NCI-H226 (cell line): ENCODE measurements at places on chromosomes 7 and 10.

- DNase-seq = no peak
These were observed 101.2 kb downstream of the RPS24 start for GRCh38 chr10:78134773-78135306.

DNA sequence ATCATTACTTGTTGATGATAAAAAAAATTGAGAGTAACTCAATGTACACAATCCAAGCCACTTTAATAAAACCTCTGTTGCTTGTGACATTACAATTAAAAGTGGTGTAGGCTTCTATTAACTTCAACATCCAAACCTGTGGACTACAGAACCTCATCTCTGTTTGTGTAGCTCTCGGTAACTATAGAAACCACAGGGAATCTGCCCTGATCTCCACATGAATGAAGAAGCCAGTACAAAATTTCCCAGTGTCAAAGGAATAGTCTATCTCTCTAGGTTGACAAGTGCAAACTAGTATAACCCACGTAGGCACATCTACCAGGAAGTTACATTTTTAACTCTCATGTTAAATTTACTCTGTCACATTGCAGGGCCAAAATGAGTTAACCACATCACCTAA is 204.3 kb downstream of the CHCHD3 start:
- no peak for DNase-seq

- DNase-seq = peak; percentile 57
These were observed 80.4 kb downstream of the ADK start for GRCh38 chr10:74231375-74231774.

GRCh38 chr7:1224086-1224716 is 8.5 kb upstream of the UNCX start:
- DNase-seq = no peak

DNA sequence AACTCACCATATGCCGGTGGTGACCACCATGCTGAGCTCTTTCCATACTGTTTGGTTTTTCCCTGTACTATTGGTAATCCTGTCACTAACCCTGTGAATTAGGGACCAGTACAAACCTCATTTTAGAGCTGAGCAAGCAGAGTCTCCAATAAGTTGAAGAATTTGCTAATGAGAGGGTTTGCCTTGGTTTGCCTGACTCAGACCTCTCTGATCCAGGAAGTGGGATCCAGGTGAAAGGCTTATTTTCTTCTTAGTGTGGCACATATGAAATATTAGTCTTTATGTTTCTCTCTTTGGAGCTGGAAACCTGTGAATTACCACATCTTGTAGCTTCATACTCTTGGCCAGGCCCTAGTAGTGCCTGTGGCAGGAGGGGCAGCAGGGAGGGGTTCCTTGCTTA is 114.1 kb upstream of the IGFBP3 start:
- peak; percentile 1 for DNase-seq

GRCh38 chr10:6868036-6868725 is 288.1 kb upstream of the PRKCQ start:
- DNase-seq = no peak

- DNase-seq = no peak
These were observed 108.3 kb downstream of the CPXM2 start for GRCh38 chr10:123783296-123783695.

DNA sequence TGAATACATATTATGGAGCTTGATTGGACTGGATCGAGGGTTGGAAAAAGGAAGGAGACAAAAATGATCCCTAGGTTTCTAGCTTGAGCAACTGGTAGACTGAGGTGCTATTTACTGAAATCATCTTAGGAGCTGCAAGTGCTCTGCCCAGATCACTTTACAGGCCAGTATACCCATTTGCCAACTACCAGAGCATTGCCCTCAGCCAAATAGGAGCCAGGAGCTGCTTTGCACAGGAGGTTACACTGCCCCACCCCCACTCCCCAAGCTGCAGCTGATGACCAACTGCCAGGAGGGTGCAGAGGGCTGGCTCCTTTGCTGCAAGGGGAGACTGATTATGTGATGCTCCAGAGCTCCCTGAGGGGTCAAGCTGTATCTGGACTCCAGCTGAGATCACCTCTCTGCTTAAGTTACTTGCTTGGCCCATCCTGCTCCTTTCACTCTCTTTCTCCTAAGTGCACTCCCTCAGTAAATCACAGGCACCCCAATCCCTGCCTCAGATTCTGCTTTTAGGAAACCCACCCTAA is 275.4 kb downstream of the ZEB1 start:
- DNase-seq = no peak

DNA sequence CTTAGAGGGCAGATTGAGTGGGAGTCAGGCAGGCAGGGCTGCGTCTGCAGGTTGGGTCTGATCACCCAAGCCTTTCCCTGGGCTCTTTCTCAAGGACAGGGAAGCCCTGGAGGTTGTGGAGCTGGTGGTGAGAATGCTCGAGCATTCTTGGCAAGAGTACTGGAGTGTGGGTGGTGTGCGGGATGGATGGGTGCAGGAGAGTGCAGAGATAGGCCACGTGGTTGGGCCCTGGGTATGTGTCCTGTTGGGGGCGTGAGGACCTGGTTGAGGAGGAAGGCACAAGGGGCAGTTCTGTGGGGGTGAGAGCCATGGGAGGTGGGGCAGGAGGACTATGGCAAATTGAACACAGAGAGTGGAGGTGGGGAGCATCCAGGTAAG is 135.9 kb downstream of the PTPN20 start:
- DNase-seq = no peak

GRCh38 chr10:91198781-91199180 is 21.7 kb upstream of the PCGF5 start:
- peak; percentile 35 for DNase-seq

DNA sequence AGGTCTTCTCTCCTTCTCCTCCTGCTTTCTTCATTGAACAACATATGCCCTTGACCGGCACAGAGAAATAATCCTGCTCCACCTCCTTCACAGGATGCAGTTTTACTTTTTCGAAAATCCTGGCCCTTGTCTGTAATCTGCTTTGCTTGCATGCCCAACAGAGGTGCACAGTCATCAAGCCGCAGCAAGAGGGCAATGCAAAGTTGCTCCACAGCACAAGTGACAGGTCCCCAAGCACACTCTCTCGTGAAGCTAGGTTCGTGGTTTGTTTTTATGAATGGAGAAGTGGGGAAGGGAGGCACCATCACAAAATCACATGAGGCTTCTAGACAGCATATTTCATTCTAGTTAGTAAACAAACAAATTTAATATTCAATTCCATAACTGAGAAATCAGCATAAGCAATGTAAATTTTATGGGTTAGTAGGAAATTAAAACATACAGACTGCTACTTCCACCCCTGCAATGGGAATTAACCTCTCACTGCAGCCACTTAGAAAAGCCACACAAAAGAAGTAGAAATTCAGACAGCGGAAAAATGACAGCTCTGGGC is 178.8 kb downstream of the TPK1 start:
- DNase-seq = no peak

DNA sequence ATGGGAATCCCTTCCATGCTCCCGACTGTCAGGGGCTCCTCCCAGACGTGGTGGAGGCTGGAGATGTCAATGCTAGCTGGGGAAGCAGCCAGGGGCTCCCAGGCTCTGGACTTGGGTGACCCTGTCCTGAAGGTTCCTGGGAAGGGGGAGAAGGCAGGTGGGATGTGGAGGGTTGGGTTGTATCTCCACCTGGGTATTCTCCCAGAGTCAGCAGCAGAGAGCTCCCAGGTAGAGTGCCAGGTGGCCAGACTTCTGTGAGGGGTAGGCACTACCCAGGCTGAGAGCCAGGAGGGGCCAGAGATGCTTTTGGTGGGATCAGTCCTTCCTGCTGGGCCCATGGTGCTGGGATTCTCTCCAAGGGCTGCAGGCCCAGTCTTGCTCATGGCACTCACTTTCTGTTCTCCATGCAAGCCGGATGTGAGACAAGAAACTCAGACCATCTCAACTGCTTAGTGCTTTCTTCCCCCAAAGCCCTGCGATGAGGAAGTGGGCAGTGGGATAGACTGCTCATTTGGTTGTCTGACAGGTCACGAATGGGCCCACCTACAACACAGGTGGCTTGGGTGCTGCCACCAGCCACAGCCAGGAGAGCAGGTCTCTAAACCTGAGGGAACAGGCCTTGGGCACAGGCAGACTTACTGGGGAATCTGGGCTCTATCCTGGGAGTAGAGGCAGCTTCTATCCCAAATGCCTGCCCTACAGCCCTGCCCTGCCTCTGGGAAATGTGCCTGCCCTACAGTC is 52.5 kb upstream of the CAMK2B start:
- DNase-seq = no peak
